ENCODE measurements at places on chromosomes 2 and 18.
A peak's percentile ranks its signal among the peaks of the same experiment; 100 is the strongest.

- DNase-seq: no peak
Measured at GRCh38 chr2:19739256-19739655, 162.5 kb downstream of the TTC32 start.

DNA sequence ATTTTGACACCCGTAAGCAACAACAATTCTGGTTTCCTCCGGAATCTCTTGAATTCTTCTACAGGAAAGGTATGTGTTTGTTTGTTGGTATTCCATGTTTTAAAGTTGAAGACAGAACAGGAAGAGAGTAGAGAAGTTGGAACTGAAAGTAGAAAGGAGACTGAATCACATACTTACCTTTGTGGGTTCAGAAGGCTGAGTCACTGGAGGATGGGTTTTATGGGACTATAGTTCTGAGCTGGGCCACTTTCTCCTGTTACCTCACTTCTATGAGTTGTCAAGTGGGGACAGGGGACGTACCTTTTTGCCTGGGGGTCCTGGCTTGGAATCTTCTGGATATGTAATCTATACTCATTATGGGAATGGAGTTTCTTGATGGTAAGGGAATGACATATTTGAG is 40.9 kb downstream of the KDM3A start:
- DNase-seq: no peak

DNA sequence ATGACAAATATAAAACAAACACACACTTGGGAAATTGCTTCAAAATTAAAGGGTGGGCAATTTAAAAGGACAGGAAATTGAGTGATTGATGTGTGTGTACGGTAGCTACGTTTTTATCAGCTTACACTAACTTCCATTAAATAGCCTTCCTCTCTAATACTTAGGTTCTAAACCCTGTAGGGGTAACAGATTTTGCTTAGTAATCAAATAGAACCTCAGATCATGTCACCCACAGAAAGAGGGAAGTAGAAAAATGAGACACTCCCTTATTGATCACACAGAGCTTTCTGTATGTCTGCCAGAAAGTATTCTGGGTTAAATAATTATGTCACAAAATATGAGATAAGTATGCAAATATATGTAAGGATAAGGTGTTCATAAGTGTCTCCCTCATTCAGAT is 93.3 kb downstream of the ICA1L start:
- peak; percentile 21 for DNase-seq

GRCh38 chr2:158967731-158968395 is 577 bp upstream of the TANC1 start:
- no peak for DNase-seq

DNA sequence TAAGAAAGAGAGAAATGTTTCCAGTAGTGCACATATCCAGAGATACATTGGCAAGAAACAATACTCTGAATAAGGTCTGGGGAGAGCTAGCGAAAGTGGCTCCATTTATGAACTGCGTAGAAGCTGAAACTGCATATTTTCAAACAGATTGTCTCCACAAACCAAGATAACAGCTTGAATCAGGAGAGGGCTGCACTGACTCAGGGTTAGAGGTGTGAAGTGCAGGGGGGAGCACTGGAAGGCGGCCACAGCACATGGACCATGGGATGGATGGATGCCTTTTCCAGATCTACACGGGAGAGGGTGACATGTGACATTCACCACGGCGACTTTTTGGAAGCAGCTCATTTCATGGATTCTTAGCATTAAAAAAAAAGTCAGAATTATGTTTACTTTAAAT is 729.4 kb downstream of the RNF144A start:
- no peak for DNase-seq

DNA sequence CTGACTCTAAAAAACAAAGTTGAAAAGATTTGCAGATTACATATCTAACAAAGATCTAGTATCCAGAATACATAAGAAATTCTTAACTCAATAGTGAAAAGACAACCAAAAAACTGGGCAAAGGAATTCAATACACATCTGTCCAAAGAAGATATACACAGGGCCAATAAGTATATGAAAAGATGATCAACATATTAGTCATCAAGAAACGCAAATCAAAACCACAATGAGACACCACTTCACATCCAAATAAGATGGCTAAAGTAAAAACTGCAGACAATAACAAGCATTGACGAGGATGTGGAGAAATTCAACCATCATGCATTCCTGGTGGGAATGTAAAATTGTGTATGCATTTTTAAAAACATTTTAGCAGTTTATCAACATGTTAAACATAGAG is 256.0 kb downstream of the EIPR1 start:
- no peak for DNase-seq

DNA sequence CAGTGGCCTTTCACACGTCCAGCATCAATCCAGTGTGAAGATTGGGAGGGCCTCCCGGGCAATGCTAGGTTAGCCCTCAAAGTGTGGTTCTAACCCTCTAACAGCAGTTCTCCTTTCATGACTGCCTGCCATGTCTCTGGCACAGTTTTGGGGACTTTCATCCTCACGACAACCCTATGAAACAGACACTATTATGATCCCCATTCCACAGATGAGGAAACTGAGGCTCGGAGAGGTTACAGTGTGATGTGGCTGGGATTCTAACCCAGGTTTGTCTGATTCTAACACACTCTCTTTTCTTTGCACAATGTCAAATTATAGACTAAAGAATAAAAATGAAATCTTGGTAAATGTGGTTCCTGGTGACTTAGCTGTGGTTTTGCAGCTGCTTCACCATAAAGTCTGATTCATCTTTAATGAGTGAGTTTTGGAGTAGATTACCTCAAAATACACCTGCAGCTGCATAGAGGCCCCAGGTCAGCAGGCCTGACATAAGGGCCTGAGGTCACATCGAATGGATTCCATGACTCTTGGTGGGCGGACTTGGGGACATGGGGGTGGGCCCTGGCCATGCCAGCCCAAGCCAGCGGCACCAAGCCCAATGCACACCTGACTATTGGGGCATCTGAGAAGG is 214.4 kb downstream of the GLI2 start:
- no peak for DNase-seq

DNA sequence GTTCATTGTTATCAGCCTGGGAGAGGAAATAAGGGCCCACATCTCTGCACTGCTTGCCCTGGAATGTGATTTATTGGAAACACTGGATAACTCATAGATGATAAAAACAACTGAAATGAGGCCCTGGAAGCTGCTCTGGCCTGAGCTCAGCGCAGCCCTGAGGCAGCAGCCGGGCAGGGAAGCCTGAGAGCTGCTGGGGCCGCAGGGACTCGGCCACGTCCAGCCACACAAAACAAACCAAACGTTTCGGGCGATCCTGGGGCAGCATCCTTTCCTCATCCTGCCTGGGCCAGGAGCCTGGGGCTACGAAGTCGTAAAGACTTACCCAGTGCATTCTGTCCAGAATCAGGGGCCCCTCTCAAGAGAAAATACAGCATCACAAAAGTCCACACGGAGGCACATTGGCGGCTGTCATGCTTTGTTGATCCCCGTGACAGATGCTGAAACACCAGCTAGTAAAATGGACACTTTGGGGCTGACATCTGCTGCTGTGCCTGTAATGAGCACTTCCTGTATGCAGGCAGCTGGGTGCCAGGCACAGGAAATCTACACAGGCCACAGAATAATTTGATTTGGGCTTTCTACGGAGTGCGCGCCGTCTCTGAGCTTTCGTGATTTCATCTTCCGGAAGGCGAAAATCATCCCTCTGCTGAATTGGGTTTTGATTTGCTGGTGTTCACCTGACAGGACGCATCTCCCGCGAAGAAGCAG is 250.6 kb downstream of the EIPR1 start:
- no peak for DNase-seq

GRCh38 chr18:57856557-57857280 is 53.6 kb upstream of the ATP8B1 start:
- no peak for DNase-seq

- DNase-seq: peak; percentile 70
Measured at GRCh38 chr2:136141510-136142149, 23.7 kb upstream of the CXCR4 start.

- DNase-seq: no peak
Measured at GRCh38 chr18:79069717-79070151, 540 bp downstream of the ATP9B start.

- DNase-seq: no peak
Measured at GRCh38 chr2:238487134-238487533, 60.4 kb downstream of the ASB1 start.

DNA sequence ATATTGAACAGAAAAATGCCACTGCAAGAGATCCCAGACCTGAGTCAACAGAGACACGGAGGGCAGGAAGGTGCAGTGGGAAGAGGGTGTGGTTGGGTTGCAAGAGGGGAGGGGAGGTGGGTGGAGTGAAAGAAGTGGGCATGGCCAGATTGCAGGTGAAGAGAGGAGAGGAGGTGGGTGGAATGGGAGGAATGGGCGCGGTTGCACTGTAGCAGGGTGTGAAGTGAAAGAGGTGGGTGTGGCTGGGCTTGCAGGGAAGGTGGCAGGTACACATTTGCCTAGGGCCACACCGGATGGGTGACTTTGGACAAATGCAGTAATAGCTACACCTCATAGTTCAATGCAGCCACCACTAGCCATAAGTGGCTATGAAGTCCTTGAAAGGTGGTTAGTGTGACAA is 71.1 kb downstream of the DOCK10 start:
- DNase-seq: no peak

DNA sequence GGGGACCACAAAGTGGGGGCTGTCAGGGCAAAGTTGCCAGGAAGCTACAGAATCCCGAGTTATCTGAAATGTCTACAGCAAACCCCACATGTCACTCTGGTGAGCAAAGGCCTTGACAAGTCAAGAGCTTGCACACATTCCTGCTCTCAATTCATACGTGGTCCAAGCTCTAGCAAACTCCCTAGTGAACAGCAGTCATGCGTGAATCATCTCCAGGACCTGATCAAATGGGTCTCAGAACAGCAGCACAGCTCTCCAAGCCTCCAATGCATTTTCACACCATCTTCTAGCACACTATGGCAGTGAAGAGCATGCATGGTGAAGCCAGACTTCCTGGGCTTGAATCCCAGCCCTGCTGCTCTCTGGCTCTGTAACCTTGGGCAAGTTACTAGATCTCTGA is 68.5 kb downstream of the MYO5B start:
- no peak for DNase-seq

DNA sequence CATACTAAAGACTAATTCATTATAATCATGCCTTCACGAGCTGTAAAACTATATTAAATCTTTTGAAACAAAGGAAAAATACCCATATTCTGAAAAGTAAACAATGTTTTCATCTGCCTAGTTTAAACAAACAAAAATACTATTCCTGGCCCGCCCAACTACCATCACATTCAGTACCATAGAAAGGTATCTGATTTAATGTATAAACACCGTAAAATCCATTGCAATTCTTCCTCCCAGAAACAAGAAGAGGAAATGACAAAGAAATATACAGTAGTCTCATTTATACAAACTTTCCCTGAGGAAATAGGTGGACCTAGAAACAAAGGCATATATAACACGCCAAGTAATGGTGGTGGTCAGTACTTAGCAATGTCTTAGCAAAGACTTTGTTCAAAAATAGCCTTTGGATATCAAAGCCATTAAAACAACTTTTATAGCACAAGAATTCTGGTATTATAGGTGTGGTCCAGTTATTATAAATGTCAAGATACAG is 71.2 kb downstream of the COBLL1 start:
- no peak for DNase-seq

GRCh38 chr18:1510542-1511179 is 606.0 kb downstream of the ADCYAP1 start:
- DNase-seq: no peak

DNA sequence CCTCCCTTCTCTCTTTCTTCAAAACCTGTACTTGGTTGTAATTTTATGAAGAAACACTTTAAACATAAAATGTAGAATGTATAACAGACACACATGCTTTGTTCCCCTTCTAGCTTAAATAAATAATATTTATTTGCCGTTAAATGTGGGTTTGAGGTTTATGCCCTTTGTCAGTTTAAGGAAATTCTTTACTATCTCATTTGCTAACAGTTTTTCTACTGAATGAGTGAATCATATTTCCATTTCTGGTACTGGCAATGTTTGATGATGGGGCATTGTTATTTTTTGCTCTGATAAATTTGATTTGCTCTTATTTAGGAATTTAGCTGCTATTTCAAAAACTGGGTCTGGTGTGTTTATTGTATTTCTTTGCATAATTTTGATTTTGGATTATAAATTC is 555.6 kb downstream of the CCDC85A start:
- no peak for DNase-seq

GRCh38 chr18:55401638-55402191 is 186.3 kb downstream of the TCF4 start:
- no peak for DNase-seq

DNA sequence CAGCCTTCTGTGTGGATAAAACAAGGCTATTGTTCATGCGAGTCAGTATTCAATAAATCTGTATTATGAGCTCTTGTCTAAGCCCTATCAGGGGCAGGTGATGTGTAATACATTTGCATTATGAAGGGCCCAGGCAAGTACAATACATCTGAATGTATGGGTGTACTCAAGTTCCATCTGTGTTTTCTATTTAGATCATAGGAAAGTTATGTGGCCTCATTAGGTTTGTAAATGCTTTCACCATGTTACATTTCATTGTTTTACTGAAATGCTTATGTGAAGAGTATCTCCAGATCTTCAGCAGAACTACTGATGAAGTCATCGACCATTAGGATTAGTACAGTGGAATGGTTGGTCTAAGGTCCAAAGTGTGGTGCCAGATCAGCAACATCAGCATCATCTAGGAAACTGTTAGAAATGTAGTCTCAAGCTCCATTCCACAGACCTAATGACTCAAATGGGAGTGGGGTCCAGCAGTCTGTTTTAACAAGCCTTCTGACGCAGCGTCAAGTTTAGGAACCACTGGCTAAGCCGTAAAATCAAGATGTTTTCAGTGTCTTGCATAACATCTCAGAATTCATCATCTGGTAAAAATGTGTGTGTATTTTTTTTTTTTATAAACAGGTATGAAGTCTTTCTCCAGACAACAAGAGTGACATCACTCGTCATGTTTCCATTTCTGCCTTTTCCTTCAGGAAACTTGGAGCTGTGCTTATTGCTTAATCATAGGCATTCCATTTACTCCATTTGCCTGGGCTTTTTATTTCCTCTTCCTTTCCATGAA is 80.5 kb downstream of the LYPD6 start:
- no peak for DNase-seq

- DNase-seq: no peak
Measured at GRCh38 chr2:177038787-177039484, 173.7 kb upstream of the HNRNPA3 start.

GRCh38 chr2:177478029-177478428 is 85.5 kb downstream of the AGPS start:
- DNase-seq: peak; percentile 6

- DNase-seq: no peak
Measured at GRCh38 chr18:63346480-63347183, 20.4 kb downstream of the KDSR start.

GRCh38 chr2:181106789-181107627 is 126.6 kb downstream of the UBE2E3 start:
- DNase-seq: peak; percentile 82

- DNase-seq: no peak
Measured at GRCh38 chr2:218985325-218986091, 524 bp upstream of the FEV start.

- DNase-seq: no peak
Measured at GRCh38 chr2:199811346-199811745, 39.6 kb downstream of the FTCDNL1 start.
